GM23248 (cell line): ENCODE measurements at places on chromosomes 12 and 14. TPM values are rescaled to one million over a fixed set of nuclear protein-coding genes. Genes with fewer than 3 reads are reported as not detected.

GRCh38 chr14:33564774-33565630 is 385.9 kb downstream of the EGLN3 start:
- DNase-seq, result peak; percentile 58

DNA sequence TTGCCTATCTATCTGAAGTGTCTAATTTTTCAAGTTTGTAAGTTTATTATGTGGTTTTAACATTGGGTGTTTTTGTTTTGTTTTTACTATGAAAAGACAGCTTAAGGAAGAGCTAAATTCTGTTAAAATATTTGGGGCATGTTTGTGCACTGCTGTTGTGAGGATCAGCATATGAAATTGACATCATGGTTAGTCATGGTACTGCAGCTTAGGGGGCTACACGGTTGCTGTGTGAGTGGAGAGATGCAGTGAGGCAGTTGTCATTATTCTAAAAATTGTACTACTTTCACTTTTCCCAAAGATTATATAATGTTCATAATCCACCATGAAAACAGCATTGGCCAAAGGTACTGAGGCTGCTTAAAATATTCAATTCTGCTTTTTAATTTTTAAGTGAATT is 49.0 kb downstream of the ZC3H14 start:
- DNase-seq, result peak; percentile 28

- no peak for DNase-seq
These were observed 29.1 kb downstream of the SYNE2 start for GRCh38 chr14:63881926-63882325.

DNA sequence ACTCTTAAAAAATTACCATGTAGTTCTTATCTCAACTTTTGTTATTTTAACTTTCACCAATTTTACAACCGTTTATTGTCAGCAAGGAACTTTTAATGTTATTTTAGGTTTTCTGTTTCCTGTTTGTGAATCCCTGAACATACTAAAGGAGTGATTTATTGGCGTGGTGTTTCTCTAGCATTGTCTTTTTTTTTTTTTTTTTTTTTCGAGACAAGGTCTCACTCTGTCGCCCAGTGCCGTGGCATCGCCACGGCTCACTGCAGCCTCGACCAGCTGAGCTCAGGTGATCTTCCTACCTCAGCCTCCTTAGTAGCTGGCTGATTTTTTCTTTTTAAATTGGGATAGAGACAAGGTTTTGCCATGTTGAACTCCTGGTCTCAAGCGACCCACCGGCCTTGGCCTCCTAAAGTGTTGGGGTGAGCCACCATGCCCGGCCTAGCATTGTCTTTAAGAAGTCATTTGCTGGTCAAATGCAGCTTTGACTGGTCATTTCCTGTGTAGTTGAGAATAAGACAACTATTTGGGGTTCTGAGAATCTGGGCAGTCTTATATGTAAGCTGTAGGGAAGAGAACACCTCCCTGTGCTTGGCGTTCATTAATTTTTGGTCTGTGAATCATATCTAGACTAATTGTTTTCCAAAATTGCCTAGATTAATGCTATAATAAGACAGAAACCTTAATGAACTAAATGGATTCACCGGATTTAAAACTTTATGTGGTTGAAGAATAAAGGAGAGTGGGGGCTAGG is 2.1 kb downstream of the WASHC4 start:
- peak; percentile 54 for DNase-seq

- DNase-seq, result no peak
These were observed 53.5 kb downstream of the FBRSL1 start for GRCh38 chr12:132543298-132544079.

Gene SAMD4A
- 33.0 and 34.4 TPM in 2 replicates for total RNA-seq

Gene APOF
- not detected in 2 replicates for total RNA-seq

DNA sequence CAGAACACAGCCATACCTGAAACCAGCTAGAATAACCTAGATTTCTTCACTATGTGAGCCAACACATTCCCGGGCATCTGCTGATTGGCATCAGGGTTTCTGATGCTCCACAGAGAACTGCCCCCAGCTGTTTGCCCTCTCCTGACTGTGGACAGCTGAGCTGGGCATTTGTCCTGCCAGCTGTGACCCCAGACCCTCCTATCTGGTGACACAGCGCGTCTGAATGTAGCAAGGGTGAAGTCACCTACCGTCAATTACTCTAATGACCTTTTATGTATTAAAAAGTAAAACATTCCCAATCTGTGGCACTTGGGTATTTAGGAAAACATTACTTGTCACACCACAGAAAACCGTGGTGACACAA is 29.7 kb upstream of the SFSWAP start:
- no peak for DNase-seq

Gene PGF
- 1.5 and 1.8 TPM in 2 replicates for total RNA-seq

GRCh38 chr12:1523046-1523445 is 71.3 kb downstream of the FBXL14 start:
- no peak for DNase-seq

DNA sequence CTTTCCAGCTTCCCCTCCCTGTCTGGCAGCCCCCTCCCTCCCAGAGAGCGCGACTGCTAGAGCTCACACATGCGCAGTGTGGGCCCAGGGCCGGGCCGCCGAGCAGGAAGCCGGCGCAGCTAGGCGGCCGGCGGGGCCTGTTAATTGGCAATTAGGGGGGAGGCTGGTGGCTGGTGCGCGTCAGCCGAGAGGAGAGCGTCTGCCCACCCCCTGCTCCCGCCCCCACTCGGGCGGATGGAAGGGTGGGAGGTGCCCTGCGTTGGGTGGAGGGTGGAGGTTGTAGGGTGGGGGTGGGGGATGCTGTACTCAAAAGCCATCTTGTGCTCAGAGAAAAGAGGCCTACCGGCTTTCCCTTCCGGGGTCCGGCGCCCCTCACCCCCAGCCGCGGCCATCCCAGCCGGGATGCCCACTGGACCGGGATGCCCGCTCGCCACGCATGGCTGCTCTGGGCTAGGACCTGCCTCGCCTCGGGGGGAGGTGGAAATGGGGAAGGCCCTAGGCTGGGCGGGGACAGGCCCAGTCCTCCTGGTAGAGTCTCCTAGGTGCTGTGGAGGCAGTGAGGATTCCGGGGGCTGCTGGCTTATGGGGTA is 9.2 kb downstream of the HOXC8 start:
- peak; percentile 97 for DNase-seq

GRCh38 chr12:30870491-30871265 is 55.9 kb upstream of the TSPAN11 start:
- no peak for DNase-seq

DNA sequence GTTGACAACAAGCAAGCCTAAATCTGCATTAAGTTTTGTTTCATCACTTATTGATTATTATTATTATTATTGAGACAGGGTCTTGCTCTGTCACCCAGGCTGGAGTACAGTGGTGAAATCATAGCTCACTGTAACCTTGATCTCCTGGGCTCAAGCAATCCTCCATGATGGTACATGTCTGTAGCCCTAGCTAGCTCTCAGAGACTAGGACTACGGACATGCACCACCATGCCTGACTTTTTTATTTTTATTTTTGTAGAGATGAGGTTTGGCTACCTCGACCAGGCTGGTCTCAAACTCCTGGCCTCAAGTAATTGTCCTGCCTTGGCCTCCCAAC is 35.7 kb upstream of the STK38L start:
- DNase-seq, result no peak

GRCh38 chr14:67541448-67542387 is 8.6 kb downstream of the PLEKHH1 start:
- no peak for DNase-seq

- DNase-seq, result no peak
These were observed 152.8 kb upstream of the PTPRQ start for GRCh38 chr12:80291108-80291754.

Gene C12orf54
- not detected in 2 replicates for total RNA-seq

DNA sequence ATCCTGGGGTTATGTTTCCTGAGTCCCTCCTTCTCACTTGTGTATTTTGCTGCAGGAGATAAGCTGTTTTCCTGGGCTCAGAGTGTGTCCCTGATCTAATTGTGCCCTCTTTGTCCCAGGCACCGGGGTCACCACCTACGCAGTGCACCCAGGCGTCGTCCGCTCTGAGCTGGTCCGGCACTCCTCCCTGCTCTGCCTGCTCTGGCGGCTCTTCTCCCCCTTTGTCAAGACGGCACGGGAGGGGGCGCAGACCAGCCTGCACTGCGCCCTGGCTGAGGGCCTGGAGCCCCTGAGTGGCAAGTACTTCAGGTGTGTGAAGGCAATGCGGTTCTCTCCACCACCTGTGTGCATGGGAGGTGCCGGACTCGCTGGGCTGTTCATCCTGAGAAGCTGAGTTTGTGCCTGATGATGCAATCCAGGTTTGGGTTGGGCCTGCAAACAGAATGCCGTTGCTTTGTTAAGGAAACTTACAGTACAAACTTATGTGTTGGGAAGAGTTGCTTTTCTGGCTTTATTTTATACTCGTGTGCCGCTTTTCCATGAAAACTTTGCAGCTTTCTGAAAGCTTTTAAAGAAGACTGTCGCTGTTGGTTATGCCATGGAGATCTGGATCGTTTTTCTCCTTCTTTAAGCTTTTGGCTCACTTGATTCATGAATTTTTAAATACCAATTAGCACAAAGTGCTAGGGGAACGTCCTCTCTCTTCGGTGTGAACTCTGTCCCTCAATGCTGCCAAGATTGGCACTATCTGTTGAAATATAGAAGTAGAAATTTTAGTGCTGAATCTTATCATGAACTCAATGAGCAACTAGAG is 27.6 kb downstream of the RDH12 start:
- no peak for DNase-seq

Gene CFAP54
- 0.32 and 2.0 TPM in 2 replicates for total RNA-seq

GRCh38 chr14:78359581-78359980 is 189.4 kb downstream of the NRXN3 start:
- DNase-seq, result no peak

DNA sequence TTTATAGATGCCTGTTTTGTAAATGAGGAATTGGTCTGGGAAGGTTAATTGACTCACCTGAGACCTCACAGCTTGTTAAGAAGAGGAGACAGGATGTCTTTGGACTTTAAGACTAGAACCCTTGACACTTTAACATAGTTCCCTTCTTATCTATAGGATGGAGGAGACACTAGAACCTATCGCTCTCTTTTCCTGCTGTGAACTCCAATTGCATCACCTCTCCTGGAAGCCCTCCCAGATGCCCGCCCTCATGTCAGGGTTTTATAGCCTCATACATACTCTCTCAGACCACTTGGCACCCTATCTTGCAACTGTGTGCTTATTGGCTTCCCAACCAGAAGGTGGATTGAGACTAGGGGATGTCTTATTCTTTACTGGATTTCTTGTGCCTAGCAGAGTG is 2.5 kb upstream of the CTDSP2 start:
- no peak for DNase-seq

- no peak for DNase-seq
These were observed 171.0 kb upstream of the PRICKLE1 start for GRCh38 chr12:42760550-42760949.

DNA sequence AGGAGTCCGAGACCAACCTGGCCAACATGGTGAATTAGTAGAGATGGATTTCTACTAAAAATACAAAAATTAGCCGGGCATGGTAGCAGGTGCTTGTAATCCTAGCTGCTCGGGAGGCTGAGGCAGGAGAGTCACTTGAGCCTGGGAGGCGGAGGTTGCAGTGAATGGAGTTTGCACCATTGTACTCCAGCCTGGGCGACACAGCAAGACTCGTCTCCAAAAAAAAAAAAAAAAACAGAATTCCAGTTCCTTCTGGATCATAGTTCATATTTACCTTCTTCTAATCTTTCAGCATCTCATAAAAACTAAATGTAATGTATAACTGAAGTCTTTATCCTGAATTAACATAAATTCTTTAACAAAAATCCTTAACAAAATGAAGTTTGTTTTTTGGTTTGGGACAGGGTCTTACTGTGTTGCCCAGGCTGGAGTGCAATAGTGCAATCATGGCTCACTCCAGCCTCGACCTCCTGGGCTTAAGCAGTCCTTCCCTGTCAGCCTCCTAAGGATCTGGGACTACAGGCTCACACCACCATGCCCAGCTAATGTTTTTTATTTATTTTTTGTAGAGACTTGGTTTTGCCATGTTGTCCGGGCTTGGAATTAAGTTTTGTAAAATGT is 37.6 kb downstream of the FAM177A1 start:
- no peak for DNase-seq

GRCh38 chr12:106226884-106227640 is 20.8 kb downstream of the CKAP4 start:
- DNase-seq, result peak; percentile 79

GRCh38 chr12:121534495-121535148 is 46.2 kb downstream of the KDM2B start:
- no peak for DNase-seq

Gene SYT1
- total RNA-seq, result 2.4 and 3.0 TPM in 2 replicates

Gene GARIN6
- total RNA-seq, result not detected in 2 replicates

GRCh38 chr14:32224737-32225377 is 21.8 kb upstream of the RNU6-8 start:
- DNase-seq, result peak; percentile 83

GRCh38 chr12:109385339-109386058 is 37.8 kb downstream of the MYO1H start:
- DNase-seq, result peak; percentile 85

DNA sequence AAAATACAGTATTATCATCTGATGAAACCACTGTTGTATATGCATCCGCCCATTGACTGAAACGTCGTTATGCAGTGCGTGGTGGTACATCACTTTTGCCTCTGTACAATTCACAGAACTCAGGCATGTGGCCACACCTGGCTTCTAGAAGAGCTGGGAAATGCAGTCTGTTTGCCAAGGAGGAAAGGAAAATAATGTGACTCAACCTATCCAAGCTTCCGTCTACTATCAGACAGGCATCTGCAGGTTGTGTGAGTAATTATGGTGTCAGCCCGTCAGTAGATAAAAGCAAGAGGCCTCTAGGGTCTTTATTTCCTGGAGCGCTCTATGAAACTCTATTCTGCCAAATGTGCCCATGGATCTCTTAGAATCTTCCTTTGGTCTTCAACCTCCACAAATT is 111.6 kb downstream of the BBS10 start:
- peak; percentile 41 for DNase-seq

DNA sequence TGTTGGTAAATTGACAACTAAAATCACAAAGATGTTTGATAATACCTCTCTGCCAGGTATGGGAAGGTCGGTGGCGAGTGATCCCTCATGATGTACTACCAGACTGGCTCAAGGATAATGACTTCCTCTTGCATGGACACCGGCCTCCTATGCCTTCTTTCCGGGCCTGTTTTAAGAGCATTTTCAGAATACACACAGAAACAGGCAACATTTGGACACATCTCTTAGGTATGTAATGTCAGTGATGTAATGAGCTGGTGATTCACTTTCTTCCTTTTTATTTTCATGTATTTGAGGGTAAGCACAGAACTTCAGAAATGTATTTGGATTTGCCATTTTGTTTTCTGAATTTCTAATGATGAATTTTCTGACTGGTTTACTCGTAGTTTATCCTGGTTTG is 42.6 kb upstream of the LRTM2 start:
- DNase-seq, result peak; percentile 90

DNA sequence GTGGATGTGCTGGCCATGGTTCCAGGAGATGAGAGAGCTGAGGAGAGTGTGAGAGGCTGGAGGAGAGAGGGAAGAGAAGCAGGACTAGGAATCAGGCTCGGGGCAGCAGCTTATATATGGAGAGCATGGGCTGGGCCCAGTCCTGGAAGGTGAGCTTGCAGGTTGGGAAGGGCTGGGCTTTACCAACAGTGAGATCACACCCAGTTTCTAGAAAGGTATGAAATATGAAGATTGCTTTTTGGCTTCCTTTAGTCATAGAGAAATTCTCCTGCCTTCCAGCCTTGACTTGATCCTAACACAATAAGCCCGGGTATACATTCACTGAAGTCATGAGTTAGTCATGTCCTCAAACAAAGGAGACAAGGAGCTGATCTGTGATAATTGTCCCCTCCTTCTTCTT is at the start of gene KRT6A:
Gene KRT6A, minus strand, starts transcription at position 86 of the 400 bp plus-strand sequence. Its CDS starts 69 bp downstream, at position 17.
- peak; percentile 6 for DNase-seq
